Skin of body (tissue), 3 donors: ENCODE measurements at places on chromosomes 13 and 19.

DNA sequence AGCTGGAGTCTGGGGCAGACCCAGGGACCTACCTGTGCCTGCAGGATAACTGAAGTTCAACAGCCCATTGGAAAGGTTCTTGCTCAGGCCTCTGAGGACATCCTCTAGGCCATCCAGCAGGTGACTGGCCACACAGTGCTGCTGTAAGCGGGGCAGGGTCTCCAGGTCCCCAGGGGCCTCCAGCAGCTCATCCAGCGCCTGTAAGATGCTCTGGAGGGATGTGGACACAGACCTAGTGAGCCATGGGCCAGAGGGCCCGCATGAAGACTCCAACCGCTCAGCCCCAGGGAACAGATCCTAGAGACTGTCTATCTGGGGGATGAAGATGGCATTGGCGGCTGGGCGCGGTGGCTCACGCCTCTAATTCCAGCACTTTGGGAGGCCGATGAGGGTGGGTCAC lies 14.0 kb downstream of the ADGRE2 start:
- DNase-seq: no peak

DNA sequence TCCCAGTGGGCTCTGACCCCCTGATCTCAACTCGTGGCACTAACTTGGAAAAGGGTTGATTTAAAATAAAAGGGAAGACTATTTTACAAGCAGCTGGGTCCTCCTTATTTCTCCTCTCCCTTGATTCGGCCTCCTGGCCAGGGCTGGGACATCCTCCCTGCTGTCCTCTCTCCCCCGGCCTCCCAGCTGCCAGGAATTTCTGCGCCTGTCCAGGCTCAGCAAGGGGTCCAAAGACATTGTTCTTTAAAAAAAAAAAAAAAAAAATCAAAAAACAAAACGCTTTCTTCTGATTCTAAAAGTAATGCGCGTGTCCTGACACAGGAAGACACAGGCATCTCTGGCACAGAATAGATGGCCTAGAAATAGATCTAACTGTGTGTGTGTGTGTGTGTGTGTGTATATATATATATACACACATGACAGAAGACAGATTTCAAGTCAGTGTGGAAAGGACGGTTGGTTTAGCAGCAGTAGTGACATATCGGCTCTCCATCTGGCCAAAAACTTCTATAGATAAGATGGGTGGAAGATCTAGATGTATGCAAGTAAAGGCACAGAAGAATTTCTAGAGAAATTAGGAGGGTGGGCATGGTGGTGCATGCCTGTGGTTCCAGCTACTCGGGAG lies 12.3 kb upstream of the LENG8 start:
- DNase-seq: no peak

DNA sequence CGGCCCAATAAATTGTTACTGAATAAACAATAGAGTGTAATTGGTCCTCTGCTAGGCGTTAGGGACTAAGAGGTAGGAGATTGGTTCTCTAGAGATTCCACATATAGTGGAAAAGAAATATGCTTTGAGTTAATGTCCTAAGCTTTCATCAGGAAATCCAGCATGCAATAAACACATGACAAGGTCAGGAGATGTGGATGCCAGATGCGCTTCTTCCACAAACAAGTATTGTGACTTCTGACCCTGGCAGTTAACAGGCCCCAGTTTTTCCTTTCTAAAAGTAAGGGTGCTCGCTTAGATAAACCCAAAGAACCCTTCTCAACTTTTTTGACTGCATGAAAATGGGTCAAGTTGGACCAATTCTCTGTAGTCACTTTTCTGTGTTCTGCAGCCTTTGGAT lies 146.5 kb upstream of the SOX21 start:
- DNase-seq: no peak

GRCh38 chr19:43872547-43873336 lies 45.6 kb downstream of the ZNF283 start:
- no peak for DNase-seq

- DNase-seq: no peak
Measured at GRCh38 chr13:31214435-31214834, 14.7 kb downstream of the B3GLCT start.

DNA sequence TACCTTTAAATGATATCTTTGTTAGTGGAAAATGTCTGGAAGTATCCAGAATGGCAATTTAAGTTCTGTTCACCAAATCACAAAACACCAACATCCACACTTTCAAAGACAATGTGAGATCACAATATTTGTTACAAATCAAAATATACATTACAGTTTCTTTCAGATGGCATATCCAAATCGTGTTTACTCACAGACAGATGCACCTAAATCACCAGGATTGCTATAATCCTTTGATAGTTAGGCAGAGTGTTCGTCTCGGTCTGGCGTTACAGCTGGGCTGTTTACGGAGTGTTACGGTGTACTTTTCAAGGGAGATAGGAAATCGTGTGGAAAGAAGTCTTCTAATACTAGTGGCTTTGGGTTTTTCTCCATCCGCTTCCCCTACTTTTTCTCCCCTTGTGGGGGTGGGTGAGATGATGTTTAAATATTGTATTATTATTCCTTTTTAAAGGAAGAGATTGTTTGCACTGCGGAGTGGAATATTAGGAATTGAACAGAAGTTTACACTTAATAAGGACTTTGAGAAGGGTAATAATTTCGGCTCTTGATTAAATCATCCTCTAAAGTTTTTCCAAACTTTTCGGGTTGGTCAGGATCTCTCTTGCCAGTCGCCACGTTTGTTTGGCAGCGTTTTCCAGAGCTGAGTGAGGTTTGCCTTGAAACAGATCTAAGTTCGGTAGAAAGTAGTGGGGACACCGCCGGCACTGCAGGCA lies 1.8 kb downstream of the MAB21L1 start:
- no peak for DNase-seq

DNA sequence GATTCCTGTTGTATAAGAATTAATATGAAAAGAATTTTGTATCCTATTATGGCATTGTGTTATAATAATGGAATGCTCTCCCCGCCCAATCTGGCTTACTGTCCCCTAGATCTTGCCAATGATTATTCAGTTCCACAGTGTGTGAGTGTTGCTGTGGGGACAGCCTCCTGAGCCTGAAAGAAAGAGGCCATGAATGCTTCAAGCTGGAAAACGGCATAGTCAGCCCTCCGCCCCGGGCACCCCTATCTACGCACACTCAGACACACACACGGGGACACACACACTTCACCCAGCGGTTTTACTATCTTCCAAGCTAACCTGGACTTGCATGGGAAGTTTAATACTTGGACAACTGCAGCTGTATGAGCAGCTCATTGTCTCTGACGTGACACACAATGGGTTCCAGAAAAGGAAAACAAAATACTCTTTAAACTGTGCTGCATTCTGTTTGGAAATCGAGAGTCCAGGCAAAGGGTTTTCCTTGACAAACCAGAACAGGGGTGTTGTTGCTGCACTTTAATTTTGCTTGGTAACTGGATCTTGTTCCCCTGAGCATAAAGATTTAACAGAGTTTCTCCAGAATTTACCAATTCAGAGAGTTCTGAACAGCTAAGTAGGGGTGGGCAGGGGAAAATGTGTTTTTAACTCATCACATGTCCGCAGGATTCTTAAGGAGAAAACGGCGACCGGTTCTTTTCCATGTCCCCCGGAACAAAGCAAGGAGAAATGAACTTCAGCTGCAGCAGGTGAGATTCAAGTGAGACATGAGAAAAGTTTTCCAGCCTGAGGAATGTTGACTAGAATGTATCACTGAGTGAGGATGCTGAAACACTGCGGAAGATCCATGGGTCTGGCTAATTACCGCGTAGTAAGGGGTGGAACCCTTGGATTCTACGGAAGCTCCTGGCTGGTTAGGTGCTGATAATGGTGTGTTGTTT lies 472.9 kb downstream of the FOXO1 start:
- peak; percentile 90 for DNase-seq

GRCh38 chr13:43965459-43965845 lies 85.7 kb downstream of the LACC1 start:
- no peak for DNase-seq

DNA sequence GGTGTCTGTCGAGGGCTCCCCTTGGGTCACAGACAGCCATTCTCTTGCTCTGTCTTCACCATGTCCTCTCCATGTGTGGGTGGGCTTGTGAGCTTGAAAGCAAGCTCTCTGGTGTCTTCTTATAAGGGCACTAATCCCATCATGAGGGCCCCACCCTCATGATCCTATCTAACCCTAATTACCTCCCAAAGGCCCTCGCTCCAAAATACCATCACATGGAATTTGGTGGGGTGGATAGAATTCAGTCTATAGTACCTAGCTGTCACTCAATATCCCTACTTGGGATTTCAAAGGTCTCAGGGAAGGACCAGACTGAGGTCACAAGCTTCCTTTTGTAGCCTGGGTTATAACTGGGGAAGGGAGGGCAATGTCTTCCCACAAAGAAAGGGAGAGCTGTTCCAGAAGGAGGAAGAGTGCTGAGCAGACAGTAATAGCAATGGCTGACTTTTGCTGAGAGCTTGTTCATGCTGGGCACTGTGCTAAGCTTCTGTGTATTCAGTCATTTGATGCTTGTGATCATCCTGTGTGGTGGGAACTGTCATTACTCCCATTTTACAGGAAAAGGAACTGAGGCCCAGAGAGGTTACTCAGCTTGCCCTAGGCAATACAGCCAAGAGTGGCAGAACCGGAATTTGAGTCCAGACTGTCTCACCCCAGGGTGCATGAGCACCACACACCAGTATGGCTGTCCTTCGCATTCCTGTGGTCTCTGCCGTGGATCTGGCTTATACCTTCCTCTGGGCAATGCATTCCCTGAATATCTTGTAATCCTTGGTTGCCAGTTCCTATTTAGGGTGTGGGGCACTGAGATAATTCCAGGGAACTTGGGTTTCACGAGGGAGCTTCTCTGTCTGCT lies 8.2 kb downstream of the FXYD5 start:
- no peak for DNase-seq

DNA sequence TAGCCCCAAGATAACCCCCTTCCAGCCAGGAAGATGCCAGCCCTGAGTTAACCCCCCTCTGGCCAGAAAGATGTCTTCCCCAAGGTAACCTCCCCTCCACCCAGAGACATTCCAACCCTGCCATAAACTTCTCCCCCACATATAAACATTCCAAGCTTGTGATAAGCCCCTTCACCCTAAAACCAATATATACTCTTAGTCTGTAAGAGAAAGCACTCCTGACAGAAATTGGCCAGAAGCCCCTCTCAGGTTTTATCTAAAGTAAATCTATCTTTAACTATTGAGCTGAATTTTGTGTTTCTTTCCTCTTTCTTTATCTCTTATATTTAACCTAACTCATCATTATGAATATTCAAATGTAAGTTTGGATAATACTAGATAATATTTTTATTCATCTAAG lies 1775.8 kb upstream of the MIR17HG start:
- no peak for DNase-seq

GRCh38 chr19:3136684-3137055 lies 837 bp downstream of the GNA15 start:
- DNase-seq: no peak

GRCh38 chr19:39133431-39134270 lies 8.1 kb downstream of the PAK4 start:
- DNase-seq: no peak

DNA sequence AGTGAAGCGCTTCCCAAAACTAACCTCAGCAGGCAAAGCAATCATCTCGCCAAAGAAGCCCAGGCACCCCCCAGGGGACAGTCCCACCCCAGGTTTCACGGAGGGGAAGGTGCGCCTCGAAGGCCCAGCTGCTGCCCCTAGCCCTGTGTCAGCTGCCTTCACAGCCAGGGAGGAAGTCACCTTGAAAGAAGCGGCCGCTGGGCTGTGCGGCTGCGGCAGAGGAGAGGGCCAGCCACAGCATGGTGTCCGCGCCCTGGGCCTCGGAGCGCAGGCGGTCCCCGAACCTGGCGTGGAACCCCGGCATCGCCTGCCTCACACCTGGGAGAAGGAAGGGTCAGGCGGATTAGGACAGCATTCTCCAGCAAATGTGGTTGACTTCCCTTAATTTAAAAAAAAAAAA lies 35.0 kb downstream of the DHRS12 start:
- DNase-seq: no peak

- DNase-seq: no peak
Measured at GRCh38 chr13:40292108-40292507, 374.3 kb downstream of the FOXO1 start.

- no peak for DNase-seq
Measured at GRCh38 chr13:37102896-37103295, 2.6 kb downstream of the CSNK1A1L start.

GRCh38 chr13:77492982-77493381 lies 42.5 kb upstream of the SCEL start:
- DNase-seq: peak; percentile 44

GRCh38 chr19:13091400-13092157 lies 11.1 kb downstream of the LYL1 start:
- peak; percentile 90 for DNase-seq

- DNase-seq: no peak
Measured at GRCh38 chr13:26185720-26186117, 36.4 kb downstream of the RNF6 start.

DNA sequence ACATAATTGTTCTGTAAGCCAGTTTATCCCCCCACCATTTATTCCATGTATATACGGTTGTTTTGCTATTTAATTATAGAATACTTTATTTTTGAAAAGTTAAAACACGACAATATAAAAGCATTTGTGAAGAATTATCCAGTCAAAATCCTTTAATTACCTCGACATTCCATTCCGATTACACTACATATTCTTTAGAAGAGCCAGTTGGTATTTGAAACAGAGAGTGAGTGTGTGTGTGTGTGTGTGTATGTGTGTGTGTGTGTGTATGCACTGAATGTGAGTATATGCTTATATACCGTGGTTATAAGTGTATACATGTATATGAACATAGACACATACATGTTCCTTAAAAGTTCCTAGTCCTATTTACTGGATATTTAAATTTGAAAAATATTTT lies 87.8 kb upstream of the KLF5 start:
- DNase-seq: no peak

DNA sequence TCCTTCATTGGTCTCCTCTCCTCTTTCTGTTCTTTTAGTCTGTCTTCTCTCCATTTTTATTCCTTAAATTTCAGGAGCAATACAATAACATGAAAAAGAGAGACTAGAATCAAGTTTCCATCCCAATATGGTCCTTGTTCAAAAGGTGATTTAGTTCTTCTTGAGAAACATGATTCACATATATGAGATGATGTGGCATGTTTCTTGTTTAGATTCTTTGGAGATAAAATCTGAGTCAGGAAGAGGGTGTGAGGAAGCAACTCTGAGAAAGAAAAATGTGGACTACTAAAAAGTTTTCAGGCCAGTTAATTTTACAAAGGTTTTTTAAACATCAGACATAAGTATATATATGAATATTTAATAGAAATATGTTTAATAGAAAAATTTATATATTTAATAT lies 231.4 kb downstream of the OXGR1 start:
- no peak for DNase-seq

DNA sequence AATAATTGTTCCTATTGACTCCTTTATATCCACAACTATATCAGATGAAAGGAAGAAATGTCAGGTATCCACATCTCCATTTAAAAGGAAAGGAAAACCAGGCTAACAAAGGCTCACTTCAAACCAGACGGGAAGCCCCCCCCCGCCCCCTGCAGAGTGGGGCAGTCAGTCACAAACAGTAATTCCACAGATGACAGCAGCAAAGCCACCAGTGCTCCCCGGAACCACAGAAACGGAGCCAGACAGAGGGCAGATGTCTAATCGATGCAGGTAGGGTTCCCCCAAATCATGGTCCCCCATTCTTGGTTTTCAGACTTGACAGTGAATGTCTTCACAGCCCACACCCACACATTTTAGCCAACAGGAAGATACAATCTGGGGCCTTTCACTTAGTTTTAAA lies 100.8 kb downstream of the STK24 start:
- no peak for DNase-seq
